Upper lobe of left lung (tissue), 6 donors: ENCODE measurements at places on chromosomes 1 and 21. TPM values are rescaled to one million over a fixed set of nuclear protein-coding genes. Genes with fewer than 3 reads are reported as not detected.

The OPRD1 gene
- total RNA-seq: not detected

The SYPL2 gene
- 3.1 TPM for total RNA-seq

DNA sequence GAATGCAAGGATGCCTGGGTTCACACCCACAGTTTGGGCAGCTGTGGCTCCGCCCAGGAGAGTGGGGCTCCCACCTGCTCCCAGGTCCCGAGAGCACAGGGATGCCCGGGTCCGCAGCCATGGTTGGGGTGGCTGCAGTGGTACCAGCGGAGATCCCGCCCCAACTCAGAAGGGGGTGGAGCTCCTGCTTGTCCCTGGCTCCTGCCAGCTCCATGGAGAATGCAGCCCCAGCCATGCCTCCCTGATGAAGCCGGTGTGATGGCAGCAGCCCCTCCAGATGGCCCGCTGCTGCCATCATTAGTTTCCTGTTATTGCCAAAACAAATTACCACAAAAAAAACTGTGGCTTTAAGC lies 113.1 kb upstream of the RUNX3 start:
- DNase-seq: no peak

- DNase-seq: no peak
Measured at GRCh38 chr1:246528933-246529731, 22.1 kb upstream of the SMYD3 start.

DNA sequence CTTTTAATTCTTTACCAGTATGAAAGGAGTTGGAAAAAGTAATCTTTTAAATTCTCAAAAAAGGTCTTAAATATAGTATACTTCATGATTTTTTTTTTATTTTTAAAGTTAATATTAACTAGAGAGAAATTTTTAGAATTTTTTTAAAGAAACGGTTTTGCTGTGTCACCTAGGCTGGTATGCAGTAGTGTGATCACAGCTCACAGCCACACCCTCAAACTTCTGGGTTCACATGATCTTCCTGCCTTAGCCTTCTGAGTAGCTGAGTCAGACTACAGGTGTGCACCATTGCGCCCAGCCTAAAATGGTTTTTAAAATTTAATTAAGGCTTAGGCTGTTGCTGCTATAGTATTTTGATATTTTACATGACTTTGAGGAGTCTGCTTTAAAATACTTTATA lies 52.4 kb downstream of the TLCD4 start:
- peak; percentile 60 for DNase-seq

DNA sequence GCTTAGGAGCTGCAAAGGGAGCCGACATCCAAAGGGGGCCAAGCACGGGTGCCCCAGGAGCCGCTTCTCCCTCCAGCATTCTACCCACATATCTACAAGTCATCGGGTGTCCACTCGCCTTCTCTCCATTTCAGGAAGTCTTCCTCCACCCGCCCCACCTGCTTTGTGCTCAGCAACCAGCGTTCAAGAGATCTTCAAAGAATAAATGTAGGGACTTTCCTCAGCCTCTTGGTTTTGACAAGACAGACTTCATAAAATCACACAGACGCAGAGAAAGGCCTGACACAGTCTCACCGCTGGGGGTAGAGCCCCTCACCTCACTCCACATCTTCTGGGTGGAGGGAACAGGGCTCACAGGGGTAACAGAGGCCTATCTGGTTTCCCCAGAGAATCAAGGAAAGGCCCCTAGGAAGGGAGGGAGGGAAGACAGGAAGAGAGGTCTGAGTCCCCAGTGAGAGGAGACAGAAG lies 49.5 kb downstream of the SSBP3 start:
- DNase-seq: no peak
